ENCODE measurements at places on chromosomes 1 and 21.

GRCh38 chr1:93722081-93723031, 40.7 kb upstream of the BCAR3 start:
- no peak for DNase-seq

DNA sequence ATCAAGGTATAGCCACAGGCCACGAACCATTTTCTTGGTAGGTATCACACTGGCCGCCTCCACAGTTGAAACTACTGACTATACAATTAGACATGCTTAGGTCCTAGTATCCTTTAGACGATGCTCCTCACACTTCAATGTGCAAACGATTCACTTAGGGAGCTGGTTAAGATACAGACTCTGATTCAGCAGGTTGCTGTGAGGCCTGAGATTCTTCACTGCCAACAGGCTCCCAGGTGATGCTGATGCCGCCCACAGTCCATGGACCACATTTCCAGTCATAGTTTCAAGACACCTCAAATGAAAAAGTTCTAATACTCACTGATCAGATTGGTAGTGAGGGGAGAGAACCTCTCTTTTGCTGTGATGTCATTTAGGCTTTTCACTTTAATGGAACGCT, 6.8 kb downstream of the ATP5PO start:
- no peak for DNase-seq

DNA sequence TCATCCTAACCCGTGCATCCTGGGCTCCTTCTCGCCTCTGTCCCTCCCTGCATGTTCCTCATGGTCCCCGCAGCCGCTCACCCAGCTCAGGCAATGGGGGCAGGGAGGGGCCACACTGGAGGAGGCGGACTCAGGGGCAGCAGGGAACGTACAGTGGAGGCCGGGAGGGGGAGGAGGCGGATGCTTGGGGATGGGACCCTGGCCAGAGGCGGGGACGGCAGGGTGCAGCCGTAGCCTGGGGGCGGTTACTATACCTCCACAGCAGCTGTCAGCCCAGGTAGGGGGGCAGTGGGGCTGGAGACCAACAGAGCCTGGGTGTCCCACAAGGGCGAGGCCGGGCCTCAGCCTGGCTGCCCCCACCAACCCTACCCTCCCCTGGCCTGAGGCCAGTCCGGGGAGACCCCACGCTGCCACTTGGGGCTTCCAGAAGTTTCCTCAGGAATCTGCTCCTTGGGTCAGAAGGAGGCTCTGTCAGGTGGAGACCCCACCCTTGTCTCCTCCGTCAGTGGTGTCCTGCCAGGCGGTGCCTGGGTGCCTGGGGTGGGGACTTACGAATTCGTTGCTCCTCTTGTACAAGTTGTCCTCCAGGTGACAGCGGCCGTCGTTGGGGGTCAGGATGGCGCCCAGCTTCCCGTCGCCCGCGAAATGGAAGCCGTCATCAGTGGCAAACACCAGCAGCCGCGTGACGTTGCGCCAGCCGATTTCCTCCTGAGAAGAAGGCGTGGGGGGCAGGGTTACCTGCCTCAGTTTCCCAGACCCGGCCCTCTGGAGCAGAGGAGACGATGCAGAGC, 20.7 kb downstream of the ITGB2 start:
- DNase-seq: no peak

- no peak for DNase-seq
Observed at GRCh38 chr1:43009274-43009673, 50.6 kb upstream of the SLC2A1 start.

DNA sequence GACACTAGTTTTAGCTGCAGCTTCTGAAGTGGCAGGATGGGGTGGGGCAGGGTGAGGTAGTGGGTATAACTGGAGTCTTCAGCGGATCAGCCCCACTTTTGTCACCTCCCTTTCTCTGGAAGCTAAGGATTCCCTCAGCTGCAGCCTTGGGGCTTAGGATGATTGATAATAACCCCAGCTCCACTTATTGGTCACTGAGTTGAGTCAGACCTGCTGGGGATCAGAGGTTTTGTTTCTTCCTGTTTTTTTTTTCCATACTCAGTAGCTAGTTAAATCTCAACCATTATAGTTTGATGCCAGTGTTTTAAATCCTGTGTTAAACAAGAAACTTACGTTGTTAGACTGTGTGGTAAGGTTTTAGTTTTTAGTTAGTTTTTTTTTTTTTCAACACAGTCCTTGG, 57.2 kb downstream of the LAMC1 start:
- DNase-seq: no peak

- peak; percentile 56 for DNase-seq
Observed at GRCh38 chr1:2414297-2414958, 2.1 kb upstream of the PEX10 start.

- no peak for DNase-seq
Observed at GRCh38 chr1:48099072-48099773, 102.0 kb upstream of the TRABD2B start.

DNA sequence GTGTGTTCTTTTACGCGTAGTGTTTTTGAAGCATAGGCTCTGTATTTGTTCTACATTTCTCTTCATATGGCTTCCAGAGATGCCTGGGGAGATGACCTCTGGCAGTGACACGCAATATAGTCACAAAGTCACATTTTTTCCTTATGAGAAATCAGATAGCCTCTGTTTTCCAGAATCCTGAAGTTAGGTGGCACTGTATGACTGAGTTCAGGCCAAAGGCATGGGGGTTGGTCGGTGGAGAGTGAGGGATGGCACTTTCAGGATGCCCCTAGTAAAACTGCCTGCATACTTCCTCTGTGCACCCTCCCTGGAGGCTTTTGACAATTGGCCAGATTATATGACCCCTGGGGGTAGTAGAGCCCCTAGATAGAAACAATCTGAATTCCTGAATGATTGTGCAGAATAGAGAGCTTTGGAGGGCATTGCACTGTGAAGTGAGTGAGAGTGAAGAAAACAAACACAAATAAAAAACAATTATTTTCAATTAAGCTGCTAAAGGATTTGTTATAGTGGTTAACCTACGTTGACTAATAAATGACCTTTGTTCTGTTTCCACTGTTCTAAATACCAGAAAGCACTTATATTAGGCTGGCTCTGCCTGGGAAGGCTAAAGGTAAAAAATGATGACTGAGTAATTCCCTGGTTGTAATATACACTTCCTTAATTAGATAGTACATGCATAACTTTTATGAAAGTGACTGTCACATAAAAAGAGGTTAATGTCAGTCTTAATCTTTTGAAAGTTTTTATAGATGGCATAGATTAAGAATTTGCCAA, 1660.8 kb downstream of the PLA2G4A start:
- DNase-seq: no peak

DNA sequence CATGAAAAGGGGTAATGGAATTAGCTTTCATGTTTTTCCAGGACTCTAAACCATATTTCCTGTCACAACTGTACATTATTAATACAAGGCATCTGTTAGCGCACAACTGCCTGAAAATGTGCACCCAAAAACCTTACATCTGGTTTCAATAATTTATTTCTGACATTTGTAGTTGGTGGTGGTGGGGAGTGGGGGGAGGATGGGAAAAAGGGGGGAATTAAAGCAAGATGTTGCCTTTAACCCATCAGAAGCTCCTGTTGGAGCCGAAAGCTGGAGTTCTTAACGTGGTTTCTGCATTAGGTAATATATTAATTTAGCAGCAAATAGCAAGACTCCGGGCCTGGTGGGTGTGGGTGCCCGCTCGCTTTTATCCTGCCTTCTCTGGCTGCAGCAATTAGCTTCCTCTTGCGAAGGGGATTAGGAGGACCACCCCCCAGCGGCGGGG, 36.9 kb upstream of the HHAT start:
- no peak for DNase-seq

DNA sequence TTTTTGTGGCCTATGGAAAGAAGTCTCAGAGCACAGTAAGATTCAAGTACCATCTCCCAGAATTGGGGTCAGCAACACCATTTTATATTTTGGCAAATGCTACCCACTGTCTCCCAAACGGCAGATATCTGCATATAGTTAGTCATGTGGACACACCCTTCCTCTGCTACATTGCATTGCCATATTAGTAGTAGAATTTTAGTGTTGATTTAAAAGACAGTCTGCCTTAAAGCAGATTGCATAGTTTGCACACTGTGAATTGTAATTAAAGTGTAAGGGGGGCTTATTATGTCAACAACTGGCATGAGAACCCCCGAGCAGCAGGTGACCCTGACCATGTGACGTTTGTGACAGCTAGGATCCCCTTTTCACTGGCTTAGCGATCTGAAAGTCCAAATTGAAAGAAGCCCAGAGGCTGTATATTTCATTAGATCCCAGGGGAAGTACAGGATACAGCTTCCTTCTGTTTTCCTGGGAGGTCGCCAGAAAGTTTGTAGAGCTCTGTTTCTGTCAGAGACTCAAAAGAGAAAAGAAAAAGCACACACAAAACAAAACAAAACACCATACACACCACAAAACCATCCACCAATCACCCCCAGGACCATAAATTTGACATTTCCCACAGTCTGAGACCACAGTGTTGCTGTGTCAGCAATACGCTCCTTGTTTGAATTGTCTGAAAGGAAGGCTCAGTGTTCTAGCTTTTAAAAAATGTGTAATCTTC, 172.4 kb downstream of the NFIA start:
- DNase-seq: no peak

DNA sequence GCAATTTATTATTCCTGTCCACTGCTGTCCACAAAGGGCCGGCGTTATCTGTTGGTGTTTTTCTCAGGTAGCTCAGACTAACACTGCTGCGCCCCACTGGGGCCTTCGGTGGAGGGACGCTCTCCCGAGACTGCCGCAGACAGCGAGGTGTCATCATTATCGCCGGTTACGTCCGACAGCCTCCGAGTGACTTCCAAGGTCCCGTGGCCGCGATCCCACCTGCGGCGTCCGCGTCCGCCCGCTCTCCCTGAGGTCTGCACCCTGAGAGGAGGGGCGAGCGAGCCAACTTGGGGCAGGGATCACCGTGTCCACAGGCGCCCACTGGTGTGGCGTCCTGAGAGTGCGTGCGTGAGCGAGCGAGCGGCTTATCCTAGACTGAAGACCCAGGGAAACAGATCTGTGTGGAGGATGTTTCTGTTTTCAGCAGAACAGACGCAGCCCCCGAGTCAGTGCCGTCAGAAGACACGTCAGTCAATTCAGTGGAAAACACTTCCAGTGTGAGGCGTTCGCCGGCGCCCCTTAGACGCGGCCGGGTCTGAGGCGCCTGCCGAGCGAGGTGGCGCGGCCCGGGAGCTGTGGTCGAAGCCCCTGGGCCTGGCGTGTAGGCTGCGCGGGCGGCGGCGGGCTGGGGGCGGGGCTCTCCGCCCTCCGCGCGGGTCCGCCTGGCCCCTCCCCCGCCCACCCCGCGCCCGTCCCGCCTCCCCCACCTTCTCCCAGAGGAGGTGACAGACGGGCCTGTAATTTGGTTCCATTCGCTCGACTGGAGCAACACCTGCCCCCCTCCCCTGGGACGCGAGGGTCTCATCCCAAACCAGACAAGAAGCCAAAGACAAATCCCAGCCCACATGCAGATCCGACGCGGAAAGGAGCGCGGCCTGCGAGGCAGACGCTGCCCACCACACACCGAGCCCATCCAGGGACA, 12.6 kb downstream of the NHLH2 start:
- DNase-seq: no peak

GRCh38 chr1:6144647-6145395, 35.3 kb downstream of the CHD5 start:
- no peak for DNase-seq

GRCh38 chr1:58895559-58896145, 111.8 kb upstream of the JUN start:
- no peak for DNase-seq

DNA sequence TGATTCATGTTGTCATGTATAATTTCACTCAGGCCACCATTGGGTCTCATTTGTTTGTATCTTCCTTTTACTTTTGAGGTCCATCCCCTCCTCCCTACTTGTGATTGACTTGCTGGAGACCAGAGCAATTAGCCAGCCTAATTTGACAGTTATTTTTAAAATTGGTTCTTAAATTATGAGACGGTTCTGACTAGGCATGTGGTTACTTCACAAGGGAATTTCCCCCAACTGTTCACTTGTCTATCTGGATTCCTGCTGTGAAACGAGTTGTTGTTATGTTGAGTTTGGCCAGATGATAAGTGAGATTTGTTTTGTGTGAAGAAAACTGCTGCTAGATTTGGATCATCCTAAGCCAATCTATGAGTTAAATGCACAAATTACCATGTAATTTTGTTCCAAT, 359.1 kb downstream of the BARHL2 start:
- DNase-seq: no peak

DNA sequence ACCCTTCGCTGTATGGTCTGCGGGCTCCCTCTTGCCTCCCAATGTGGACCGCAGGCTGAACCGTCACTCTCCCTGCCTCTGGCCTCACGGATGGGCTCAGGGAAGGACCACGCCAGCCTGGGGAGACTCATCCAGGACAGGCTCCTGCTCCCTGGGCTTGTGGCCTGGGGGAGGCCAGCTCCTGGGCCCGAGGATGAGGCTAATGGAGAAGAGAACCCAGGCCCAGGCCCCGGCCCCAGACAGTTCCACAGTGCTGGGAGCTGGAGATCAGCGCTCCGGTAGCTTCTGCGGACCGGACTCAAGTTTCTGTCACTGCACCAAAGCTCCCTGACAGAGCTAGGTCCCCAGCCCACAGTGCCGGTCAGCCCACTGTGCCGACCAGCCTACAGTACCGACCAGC, 13.4 kb upstream of the PLEKHG5 start:
- DNase-seq: no peak

DNA sequence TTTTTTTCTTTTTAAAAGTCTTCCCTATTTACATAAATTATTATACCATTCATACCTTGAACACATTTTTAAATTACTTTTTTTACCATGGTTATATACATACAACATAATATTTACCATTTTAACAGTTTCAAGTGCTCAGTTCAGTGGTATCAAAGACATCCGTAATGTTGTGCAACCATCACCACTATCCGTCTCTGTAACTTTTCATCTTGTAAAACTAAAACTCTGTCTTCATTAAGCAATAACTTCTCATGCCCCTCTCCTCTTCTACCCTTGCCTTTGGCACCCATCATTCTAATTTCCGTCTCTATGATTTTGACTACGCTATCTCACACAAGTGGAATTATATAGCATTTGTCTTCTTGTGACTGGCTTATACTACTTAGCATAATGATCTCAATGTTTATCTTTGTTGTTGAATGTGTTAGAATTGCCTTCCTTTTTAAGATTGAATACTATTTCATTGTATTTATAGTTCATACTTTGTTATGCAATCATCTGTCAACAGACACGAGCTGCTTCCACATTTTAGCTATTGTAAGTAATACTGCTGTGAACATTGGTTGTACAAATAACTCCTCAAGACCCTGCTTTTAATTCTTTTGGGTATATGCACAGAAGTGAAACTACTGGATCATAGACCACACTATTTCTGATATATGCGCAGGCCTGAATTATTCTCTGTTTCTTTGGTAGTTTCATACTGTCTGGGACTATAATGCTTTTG, 689.5 kb upstream of the NCAM2 start:
- no peak for DNase-seq

DNA sequence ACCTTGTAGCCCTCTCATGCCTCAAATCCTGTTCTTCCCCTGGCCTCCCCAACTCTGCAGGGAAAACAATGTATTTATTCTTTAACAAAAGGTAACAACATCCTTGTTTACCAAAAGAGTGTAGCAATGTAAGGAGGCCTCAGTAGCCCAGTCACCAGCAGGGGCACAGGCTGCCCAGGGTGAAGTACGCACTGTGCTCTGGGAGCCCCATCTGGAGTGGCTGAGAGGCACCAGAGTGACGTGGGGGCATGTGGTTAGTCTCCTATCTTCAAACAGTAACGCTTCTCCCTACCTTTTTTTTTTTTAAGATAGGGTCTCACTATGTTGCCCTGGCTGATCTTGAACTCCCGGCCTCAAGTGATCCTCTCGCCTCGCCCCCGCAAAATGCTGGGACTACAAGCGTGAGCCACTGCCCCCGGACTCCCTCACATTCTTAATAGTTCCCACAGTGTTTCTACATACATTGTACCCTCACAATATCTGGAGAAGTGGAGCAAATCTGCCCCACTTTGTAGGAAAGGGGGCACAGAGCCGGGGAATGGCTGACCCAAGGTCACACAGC, 51.3 kb upstream of the ECE1 start:
- no peak for DNase-seq
